HCT116 (cell line): ENCODE measurements at places on chromosomes 5 and 9. TPM values are rescaled to one million over a fixed set of nuclear protein-coding genes. Genes with fewer than 3 reads are reported as not detected.

The GLDC gene
- 4.9 TPM for total RNA-seq

The TNFSF15 gene
- not detected for total RNA-seq

The PCDHGA10 gene
- total RNA-seq: 3.8 TPM

The IRGM gene
- total RNA-seq: not detected

The PRR16 gene
- 0.42 TPM for total RNA-seq

The PTGS1 gene
- 3.5 TPM for total RNA-seq

The SLC34A3 gene
- total RNA-seq: 0.15 TPM

The HTR4 gene
- not detected for total RNA-seq

- DNase-seq: no peak
These were observed 106.5 kb downstream of the BNC2 start for GRCh38 chr9:16763946-16764345.

DNA sequence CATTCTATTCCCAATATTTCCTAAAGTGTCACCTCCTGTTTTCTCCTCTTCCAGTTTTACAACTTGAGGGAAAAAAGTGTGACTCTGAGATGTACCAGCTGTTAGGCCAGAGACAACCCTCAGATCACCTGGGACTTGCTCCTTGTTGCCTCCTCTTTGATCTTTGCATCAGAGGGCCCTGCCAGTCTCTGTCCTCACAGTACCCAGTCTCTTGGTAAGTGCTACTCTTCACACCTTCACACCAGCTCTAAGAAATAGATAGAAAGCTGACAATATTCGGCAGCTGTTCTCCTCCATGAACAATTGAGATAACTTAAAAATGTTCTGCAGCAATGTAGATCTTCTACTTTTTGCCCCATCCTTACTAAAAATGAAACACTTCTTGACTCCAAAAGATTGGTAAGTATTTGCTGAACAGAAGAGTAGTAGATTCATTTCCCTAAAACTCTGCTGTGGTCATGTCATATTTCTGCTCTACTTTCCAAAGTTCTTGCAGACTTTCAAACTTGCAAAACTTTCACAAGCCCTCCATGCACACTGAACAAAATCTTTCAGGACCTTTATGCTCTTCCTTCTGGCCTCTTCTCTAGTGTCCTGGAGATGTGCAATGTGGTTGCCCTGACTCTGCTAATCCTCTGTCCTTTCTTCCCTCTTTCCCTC lies 188.6 kb downstream of the SNX18 start:
- no peak for DNase-seq

DNA sequence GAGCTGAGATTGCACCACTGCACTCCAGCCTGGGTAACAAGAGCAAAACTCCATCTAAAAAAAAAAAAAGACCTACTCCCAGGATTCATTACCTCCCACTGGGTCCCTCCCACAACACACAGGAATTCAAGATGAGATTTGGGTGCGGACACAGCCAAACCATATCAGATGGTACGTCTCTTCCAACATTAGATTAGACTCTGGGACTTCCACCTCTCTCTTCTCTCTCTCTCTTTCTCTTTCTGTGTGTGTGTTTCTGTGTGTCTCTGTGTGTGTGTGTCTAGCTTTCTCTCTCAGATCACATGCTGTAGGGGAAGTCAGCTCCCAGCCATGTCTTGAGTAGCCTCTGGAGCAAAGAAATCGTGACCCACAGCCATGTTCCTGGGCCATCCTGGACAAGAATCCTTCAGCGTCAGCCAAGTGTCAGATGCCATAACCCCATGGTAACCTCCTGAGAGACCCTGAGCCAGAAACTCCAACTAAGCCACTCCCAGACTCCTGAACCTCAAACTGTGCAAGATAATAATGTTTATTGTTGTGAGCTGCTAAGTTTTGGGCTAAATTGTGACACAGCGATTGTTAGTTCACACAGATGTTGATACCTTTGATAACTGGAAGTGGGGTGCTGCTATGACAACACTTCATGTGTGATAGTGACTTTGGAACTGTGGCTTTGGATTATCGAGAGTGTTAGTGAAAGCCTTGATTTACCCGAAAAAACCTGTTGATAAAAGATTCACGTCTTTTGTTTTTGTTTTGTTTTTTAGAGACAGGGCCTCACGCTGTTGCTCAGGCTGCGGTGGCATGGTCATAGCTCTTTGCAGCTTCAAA lies 4.1 kb upstream of the CMBL start:
- DNase-seq: no peak

DNA sequence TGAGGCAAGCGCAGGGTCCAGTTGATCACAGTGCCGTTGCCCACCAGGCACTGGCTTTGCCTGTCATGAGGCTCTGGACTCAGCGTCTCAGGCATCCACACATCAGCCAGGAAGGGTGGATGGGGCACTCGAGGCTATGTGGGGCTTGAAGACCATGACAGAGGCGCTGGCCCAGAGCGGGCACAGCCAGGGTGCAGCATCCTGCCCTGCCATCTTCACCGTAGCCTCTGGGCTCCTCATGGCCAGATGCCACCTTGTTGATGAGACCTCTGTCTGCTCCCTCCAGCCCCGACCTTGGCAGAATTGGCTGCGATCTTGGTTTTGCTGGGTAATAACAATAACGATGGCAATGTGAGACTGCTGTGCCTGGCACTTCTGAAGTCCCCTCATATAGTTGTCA lies 404.2 kb upstream of the IRX2 start:
- DNase-seq: no peak

- no peak for DNase-seq
These were observed 84.2 kb upstream of the TNC start for GRCh38 chr9:115202181-115202580.

DNA sequence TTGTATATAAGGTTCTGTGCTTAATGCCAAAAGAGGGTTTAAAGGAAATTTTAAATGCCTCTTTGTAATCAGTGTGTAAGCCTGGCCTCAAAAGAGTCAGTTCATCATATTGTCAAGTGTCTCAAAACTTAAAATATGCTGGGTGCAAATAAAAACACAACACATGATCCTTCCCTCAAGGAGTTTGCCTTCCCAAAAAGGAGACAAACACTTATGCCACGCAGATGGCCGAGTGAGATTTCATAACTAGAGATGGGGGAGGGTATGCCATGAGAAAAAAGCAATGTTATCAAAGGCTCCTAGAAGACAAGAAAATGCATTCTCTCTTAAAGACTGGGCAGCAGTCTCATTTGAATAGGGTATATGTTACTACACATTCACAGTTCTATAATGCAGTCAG lies 55.2 kb downstream of the FBXO38 start:
- no peak for DNase-seq

- DNase-seq: no peak
These were observed 233.1 kb upstream of the IRX1 start for GRCh38 chr5:3362606-3362910.

DNA sequence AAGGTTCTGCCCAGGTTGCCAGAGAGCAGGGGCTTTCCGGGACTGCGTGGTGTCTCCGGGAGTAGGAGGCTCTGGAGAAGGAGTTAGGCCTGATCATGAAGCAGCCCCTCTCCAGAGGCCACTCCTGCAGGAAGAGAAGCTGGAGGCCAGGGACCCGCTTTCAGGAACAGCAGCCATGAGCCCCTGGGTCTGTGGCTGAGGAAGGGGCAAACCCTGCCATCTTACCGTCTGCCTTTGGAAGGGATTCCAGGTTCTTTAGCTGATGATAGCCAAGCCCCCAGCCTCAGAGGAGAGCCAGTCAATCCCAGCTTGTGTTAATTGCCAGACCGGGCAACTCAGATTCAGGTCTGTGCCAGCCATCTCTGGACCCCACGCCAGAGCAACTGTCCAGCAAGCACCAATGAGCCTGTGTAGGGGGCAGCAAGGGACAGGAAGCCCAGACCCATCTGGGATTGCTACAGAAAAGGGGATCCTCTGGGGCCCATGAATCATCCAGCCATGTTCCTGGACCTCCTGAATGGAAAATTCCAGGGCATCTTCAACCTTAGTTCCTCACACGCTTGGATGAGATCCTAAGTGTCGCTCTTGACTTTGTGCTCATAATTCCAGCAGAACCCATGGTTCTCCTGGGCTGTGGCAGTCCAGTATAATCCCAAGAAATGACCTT lies 42.7 kb upstream of the MVB12B start:
- no peak for DNase-seq

DNA sequence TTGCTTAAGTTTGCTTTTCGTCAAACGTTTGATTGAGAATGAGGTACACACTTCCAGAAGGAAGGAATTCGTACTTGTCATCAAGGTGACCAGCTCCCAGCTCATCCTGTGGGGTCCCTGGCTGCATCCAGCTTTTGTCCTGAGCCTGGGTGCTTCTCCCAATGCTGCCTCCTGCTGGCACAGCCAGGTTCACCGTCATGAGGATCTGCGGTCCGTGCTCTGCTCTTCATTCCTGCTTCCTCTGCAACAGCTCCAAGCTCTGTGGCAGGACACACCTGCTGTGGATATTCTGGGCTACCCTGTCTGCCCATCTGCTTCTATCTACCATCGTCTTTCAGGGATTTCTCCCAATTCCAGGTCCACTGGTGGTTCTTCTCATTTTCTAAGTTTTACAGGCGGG lies 13.3 kb upstream of the UBE2QL1 start:
- peak; percentile 19 for DNase-seq

- no peak for DNase-seq
These were observed 877.9 kb upstream of the WWC1 start for GRCh38 chr5:167413506-167413905.

- DNase-seq: no peak
These were observed 218.5 kb downstream of the PLK2 start for GRCh38 chr5:58241389-58241788.

DNA sequence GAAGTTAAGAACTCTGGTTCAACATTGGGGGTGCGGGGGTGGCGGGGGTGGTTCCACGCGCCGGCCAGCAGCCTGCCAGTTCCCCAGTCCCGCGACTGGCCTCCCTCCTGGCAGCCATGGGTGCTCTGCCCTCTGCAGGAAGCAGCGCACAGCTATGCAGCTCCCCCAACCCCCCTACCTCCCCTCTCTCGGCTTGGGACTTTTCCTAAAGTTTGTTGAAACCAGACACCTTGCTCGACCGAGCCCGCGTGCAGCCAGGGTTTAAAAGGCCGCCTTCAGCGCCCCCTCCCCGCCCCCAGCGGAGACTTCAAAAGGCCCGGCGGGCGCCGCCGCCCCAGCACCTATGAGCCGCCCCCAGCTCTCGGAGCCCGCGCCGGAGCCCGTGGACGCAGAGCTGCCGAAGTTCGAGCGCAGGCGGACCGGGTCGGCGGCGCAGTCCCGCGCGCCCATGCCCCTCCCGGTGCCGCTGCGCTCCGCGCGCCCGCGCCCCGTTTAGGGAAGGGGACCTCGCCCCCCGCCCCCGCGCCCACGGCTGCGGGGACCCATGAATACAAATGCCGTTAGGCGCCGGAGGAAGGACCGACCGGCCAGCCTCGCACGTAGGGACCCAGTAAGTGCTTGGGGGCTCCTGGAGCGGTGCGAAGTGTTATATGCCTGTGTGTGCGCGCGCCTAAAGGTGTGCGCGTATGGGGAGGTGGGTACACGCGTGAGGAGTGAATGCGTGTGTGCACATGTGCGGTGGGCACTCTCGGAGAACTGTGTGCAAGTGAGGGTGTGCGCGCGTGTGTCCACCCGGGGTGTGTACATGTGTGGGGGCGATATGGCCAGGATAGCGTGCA lies 1.4 kb upstream of the COL27A1 start:
- DNase-seq: no peak

DNA sequence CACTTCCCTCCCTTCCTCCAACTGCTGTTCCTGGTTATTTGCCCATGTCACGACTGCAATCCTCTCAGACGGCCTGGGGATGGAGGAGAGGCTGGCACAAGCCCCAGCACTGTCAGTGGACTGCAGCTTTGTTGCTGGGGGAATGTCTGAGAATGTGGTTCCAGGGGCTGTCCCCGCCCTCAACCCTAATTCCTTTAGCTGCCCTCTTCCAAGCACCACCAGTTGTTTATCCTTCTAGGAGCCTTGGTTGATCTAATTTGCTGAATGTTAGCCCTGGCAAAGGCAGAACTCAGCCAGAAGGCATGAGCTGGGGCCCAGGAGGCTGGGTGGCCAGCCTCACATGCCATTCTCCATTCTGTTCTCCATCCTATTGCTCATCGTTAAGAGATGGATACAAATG lies 51.6 kb downstream of the ADAM19 start:
- DNase-seq: no peak
